ENCODE measurements at places on chromosomes 16 and 17. TPM values are rescaled to one million over a fixed set of nuclear protein-coding genes. Genes with fewer than 3 reads are reported as not detected.
A peak's percentile ranks its signal among the peaks of the same experiment; 100 is the strongest.

The TMEM238L gene
- polyA plus RNA-seq = not detected

The GP1BA gene
- polyA plus RNA-seq = not detected

The ZG16 gene
- polyA plus RNA-seq = not detected

The CARD14 gene
- not detected for polyA plus RNA-seq

The CDYL2 gene
- 4.6 TPM for polyA plus RNA-seq

The ADAM11 gene
- polyA plus RNA-seq = 0.78 TPM

The CCL4 gene
- polyA plus RNA-seq = not detected

The SLC35G6 gene
- not detected for polyA plus RNA-seq

The TAT gene
- polyA plus RNA-seq = not detected

The MYH13 gene
- not detected for polyA plus RNA-seq

The CYGB gene
- polyA plus RNA-seq = 0.22 TPM

The PPP1R27 gene
- polyA plus RNA-seq = not detected

The GPRC5B gene
- polyA plus RNA-seq = 42.3 TPM

- DNase-seq = no peak
Observed at GRCh38 chr16:70432723-70433457, 6.0 kb downstream of the ST3GAL2 start.

DNA sequence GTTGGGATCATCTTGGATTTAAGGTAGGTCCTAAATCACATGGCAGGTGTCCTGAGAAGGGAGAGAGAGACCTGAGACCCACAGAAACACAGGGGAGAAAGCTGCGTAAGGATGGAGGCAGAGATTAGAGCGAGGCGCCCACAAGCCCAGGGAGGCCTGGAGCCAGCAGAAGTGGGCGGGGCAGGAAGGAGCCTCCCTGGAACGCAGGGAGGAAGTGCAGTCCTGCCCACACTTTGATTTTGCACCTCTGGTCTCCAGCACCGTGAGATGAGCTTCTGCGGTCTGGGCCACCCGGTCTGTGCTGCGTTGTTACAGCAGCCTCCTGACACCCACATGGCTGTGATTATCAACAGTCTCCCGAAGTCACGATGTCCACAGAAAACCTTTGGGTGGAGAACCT is 6.4 kb downstream of the DNASE1L2 start:
- no peak for DNase-seq

- DNase-seq = peak; percentile 53
Observed at GRCh38 chr17:55576237-55576995, 65.2 kb upstream of the SMIM36 start.

GRCh38 chr16:61324044-61324443 is 712.2 kb downstream of the CDH8 start:
- no peak for DNase-seq

- DNase-seq = no peak
Observed at GRCh38 chr16:11585460-11586377, 1.0 kb downstream of the LITAF start.

GRCh38 chr16:53558710-53559109 is 55.7 kb upstream of the AKTIP start:
- DNase-seq = no peak

GRCh38 chr16:69324013-69324531 is 6.3 kb downstream of the PDF start:
- no peak for DNase-seq

GRCh38 chr16:29315916-29316517 is 90.5 kb downstream of the NPIPB11 start:
- no peak for DNase-seq

DNA sequence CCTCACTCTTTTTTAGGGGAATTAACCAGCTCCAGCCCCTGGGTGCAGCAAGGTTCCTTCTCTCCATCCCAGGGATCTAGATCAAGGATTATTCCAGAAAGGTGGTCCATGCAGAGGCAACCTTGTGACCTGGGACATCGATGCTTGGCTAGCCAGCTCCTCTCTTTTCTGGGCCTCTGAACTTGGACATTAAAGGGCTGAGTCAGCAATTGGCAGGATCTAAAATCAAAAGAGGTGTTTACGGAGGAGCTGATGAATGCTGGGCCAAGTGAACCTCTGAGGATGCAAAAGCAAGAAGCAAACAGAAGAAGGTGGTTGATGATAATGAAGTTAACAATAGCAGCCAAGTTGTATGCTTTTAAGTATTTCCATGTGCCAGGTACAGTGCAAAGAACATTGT is 207.0 kb downstream of the MAF start:
- DNase-seq = no peak

DNA sequence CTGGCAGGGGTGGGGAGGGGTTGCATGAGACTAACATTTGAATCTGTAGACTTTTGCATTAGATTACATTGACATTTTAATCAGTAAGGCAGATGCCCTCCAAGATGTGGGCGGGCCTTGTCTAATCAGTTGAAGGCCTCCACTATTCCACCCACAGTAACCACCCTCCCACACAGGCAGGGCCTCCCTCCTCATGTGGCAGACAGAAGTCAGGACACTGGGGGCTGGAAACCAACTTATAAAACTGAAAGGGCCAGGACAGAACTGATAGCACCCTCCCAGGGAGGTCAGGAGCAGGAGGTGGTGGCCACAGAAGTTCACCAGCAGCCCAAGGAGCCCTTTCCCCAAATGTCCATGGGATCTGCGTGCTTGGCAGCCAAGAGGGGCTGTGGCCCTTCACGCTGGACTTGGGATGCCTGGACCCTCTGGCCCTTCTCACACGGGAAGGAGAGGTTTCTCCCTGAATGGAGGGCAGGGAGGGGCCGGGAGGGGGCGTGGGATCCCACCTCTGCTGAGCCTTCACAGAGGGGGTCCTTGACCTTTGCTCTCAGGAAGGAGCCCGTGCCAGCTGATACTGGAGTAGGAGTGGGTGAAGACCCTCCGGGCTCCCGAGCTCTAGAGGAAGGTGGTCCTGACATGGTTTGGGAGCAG is 4.6 kb downstream of the PYCR1 start:
- DNase-seq = no peak

GRCh38 chr17:37481001-37481665 is 8.6 kb upstream of the DUSP14 start:
- no peak for DNase-seq

DNA sequence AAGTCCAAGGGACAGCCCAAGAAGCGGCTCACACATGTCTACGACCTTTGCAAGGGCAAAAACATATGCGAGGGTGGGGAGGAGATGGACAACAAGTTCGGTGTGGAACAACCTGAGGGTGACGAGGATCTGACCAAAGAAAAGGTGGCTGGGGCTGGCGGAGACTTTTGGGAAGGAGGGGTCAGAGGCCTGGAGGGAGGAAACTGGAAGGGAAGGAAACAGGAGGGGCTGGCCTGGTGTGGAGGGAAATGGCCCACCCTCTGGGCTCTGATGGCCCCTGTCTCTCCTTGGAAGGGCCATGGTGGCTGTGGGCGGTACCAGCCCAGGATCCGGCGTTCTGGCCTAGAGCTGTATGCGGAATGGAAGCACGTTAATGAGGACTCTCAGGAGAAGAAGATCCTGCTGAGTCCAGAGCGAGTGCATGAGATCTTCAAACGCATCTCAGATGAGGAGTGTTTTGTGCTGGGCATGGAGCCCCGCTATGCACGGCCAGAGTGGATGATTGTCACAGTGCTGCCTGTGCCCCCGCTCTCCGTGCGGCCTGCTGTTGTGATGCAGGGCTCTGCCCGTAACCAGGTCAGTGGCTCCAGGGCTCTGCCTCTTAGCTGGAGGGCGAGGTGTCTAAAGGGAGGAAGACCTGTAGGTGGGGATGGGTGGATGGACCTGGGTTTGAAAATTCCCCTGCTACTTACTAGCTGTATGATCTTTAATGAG is 12.5 kb downstream of the POLR2A start:
- DNase-seq = peak; percentile 19

- DNase-seq = peak; percentile 37
Observed at GRCh38 chr16:4239020-4239419, 2.9 kb downstream of the SRL start.

DNA sequence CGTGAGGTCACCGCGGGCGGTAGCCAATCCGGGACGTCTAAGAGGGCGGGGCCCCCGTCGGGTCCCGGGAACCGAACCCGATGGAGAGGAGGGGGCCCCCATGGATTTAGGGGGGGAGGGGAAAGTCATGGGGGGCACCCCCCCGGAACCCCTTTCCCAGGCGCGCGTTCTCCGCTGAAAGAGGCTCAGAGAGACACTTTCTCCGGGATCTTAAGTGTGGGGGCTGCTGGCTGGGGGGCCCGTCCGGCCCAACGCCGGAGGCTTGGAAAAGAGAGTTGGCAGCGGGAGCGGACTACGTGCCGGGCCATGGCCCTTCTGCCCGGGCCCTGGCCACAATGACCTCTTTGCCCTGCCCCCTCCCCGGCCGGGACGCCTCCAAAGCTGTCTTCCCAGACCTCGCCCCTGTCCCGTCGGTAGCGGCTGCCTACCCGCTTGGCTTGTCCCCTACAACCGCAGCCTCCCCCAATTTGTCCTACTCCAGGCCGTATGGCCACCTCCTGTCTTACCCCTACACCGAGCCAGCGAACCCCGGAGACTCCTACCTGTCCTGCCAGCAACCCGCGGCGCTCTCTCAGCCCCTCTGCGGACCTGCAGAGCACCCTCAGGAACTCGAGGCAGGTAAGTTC is at the start of gene DLX4:
Gene DLX4, plus strand, starts transcription at position 57 of the 626 bp plus-strand sequence. Its CDS starts 279 bp downstream, at position 336.
- DNase-seq = no peak

DNA sequence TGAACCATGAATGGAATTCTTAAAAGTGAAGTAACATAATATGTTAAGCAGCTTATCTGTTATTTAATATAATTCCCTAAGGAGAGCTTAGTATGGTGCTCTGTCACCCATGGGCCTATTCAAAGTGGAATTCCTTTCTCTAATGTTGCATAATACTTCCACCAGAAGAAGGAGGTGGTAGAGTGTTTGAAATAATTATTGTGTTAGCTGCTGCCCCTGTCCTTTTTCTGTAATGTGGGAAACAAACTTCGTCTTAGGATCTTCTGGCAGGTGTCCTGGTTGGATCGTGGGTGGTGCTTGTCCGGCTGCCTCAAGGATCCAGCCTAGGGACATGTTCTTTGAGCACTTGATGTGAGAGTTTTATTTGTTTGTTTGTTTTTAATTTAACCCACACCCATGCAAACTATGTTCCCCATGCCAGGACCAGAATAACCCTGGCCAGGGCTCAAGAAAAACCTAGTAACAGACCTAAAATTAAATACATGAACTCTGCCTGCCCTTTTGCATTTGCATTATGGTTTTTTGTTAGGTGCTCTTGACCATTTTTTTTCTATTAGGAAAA is 46.1 kb downstream of the ZNRF1 start:
- no peak for DNase-seq

GRCh38 chr17:2331303-2331702 is 5.0 kb downstream of the TSR1 start:
- no peak for DNase-seq

- DNase-seq = no peak
Observed at GRCh38 chr16:89678258-89678657, 8.2 kb upstream of the CDK10 start.

DNA sequence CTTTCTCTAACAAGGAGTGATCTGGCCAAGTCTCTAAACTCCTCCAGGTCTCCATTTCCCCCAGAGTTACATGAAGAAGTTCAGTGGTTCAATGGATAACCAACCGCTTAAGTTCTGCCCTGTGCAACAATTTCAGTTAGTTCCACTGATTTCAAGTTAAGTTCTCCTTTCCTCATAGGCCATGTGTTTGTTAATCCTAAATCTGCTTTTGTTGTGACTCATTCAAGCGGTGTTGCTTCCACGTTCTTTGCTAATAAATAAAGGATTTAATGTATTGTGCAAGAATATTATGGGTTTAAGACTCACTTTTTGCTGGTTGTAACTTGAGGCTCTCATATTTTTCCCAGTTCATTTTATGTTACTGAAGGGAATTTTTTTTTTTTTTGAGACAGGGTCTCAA is 36.3 kb downstream of the GNA13 start:
- no peak for DNase-seq

Measured in endothelial cell of umbilical vein (primary cell).